Right hindlimb (tissue), 1 donor: ENCODE measurements at places on chromosomes 11 and 22.

DNA sequence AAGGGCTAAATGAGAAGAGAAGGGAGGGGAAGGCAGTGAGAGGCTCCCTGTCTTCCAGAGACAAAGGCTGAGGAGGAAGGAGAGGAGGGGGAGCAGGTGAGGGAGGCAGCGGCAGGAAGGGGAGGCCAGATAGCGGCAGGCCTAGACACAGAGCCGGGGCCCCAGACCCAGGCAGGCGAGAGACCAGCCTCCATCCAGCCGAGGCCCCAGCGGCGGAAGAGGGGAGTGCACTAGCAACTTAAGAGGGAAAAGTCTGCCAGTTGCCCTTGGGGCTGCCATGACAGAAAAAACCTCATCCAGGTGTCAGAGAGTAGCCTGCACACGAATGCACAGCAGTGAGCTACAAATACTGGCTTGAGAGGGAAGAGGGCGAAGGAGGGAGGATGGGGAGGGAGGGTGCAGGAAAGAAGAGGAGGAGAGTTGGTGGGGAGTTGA lies 46.7 kb downstream of the IGLL1 start:
- no peak for DNase-seq

- DNase-seq = no peak
Observed at GRCh38 chr22:48428631-48429371, 1398.9 kb downstream of the BRD1 start.

GRCh38 chr22:40216041-40216756 lies 38.5 kb downstream of the TNRC6B start:
- no peak for DNase-seq

- no peak for DNase-seq
Observed at GRCh38 chr11:60801194-60801593, 16.1 kb downstream of the MS4A10 start.

- DNase-seq = no peak
Observed at GRCh38 chr11:67355794-67356386, 2.5 kb upstream of the POLD4 start.

DNA sequence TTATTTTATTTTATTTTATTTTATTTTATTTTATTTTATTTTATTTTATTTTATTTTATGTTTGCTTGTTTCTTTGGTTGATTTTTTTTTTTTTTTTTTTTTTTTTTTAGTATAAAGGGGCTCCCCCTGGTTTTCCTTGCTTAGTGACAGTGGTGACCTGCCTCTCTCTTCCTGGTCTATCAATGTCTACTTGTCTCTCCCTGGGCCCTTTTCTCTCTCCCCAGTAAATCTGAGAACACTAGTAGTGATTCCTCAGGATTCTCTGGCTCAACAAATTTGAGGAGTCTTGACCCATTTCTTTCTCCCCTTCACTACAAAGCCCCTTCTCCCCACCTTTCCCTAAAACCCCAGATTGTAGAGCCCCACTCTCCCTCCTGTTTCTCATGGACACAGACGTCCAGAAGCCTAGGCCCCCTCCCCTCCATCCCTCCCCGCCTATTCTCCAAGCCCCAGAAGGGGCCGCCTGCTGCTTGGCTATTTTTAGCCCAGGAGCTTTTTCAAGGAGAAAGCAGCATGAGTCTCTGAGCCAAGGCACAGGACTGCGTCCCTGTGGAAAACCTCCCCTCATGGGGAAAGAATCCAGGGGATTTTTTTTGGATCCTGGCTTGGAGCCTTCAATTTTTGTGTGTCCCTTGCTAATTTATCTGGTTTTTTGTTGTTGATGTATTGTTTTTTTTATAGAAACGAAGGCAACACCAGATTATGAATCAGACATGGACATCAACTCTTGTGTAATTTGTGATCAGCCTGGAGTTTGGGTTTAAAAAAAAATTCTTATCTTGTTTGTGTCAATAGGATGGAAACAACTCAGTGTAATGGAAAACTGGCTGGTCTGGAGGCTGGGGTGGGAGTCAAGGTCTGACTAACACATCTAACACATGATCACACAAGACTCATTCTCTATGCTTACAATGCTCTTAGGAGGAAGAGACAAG lies 17.5 kb upstream of the ACCSL start:
- peak; percentile 49 for DNase-seq

DNA sequence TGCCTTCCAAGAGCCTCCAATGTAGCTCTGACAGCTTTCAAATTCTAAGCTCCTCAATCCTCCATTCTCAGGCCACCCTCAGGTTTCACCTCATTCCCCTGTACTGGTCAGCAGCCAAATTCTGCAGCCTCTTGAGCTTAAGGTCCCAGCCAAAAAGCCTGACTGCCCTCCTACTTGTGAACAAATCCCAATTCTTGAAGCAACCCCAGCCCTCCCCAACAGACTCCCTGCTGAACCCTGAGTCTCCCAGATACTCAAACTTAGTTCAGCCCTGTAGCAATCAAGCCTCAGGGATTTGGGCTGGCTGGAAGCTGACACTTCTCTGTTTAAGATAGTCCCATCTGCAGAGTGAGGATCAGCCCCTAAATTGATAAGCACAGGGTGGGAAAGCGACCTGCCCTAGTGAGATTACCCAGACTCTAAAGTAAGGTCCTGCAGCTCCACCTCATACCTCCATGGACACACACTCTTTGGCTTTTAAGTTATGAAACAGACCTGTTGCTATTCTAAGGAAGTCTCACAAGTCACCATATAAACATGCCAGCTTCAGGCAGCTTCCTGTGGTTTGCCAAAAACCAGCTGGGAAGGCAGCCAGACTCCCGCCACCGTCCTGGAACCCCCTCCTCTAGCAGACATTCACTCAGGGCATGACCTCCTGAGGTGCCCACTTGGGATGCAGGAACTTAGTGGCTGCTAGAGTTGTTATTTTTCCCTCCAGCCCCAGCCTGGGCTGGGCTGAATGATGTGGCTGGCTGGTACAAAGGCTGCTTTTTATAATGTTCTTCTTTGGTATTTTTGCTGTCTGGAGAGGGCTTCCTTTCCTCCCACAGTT lies 82.5 kb upstream of the PICALM start:
- DNase-seq = peak; percentile 80

- no peak for DNase-seq
Observed at GRCh38 chr11:34938611-34939010, 22.2 kb downstream of the PDHX start.

- DNase-seq = no peak
Observed at GRCh38 chr22:41526830-41527799, 17.2 kb downstream of the POLR3H start.

- DNase-seq = no peak
Observed at GRCh38 chr11:41845066-41845465, 385.6 kb upstream of the LRRC4C start.

DNA sequence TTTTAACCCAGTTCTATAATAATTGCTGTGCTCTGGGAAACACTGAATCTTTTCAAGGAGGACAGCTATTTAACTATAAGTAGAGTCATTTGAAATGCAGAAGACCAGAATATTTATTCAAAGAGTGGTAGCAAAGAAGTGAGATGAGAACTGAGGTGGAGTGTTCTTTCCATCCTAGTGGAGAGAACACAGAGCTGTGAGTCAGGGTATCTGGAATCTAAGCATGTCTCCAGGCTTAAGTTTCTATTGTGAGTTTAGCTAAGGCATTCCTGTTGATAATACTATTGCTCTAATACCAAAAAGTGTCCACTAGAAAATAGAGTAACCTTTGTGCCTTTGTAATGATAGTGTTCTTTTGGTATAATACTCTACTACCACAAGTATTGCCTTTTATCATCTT lies 32.4 kb downstream of the JAM3 start:
- DNase-seq = no peak

GRCh38 chr11:71324788-71325417 lies 72.5 kb upstream of the SHANK2 start:
- DNase-seq = no peak

DNA sequence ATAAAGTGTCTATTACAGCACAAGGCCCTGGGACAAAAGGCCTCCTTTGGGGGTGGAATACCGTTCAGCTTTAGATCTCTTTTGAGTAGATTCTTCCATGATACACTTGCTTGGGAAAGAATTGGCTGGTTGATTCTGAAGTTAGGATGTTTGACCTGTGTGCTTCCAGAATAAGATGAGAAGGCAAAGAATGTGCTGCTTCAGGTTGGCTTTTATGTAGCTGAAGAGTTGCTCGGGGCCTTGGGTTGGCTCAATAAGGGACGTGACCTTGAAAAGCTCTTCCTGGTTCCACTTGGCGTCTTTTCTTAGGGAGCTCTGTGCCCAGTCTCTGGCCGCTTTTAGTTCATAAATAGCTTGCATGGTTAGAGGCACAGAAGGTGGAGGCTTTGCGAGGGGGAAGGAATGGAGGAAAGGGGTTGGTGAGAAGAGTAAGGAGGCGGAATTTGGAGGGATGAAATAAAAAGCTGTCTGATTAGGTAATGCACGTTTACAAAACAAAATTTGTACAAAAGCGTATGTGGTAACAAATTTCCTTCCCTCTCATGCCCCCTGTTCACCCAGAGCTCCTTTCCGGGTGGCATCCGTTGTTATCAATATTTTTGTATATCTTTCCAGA lies 4.2 kb upstream of the SORL1-AS1 start:
- DNase-seq = no peak

DNA sequence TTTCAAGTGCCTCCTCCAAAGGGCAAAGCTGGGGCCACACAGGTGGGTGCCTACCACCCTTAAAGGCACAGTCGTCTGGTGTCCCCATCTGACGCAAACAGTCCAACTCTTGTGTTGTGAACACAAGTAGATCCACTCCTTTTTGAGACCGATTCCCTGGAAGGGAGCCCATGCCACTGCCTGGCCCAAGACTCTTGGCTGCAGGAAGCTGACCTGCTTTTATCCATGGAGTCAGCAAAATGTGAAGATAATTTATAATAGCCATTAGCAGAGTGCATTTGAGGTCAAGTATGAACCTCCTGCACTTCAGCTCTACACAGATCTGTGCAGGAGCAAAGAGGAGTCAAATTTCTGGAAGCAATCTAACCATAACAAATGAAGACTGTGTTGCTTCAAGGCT lies 68.5 kb downstream of the ADM start:
- no peak for DNase-seq

DNA sequence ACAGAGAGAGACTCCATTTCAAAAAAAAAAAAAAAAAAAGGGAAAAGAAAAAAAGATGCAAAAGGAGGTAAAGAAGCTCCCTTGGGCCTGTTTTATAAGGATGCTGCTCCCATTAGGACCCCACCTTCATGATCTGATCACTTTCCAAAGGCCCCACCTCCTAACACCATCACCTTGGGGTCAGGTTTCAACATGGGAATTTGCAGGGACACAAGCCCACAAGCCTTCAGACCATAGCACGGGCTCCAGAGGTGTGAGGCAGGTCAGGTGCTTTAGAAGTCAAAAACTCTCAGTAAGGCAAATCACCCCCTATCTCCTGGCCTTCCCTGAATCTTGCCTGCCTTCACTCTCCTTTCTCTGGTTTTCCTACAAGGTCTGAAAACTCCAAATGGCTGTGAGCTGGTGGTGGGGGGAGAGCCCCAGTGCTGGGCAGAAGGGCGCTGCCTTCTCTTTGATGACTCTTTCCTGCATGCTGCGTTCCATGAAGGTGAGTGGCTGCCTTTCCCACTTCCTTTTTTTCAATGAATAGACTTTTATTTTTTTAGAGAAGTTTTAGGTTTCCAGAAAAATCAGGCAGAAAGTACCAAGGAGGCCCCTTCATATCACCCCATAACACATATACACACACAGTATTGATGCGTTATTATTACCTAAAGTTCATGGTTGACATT lies 13.2 kb downstream of the ASPHD2 start:
- no peak for DNase-seq

DNA sequence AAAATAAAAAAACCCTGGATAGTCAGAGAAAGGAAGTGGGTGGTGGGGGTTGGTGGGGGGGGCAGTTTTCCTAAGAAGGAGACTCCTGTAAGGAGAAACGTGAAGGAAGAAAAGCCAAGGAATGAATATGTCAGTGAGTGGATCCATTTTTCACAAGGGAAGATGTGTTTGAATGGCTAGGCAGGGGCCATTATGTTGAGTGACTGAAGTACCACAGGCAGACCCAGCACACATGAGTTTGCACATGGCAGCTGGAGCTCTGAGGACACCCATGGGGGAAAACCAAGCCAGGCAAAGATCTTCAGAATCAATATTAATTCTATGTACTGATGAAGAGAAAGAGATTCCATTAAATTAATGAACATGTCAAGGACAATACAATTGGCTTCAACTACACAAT lies 67.6 kb downstream of the CD44 start:
- no peak for DNase-seq

DNA sequence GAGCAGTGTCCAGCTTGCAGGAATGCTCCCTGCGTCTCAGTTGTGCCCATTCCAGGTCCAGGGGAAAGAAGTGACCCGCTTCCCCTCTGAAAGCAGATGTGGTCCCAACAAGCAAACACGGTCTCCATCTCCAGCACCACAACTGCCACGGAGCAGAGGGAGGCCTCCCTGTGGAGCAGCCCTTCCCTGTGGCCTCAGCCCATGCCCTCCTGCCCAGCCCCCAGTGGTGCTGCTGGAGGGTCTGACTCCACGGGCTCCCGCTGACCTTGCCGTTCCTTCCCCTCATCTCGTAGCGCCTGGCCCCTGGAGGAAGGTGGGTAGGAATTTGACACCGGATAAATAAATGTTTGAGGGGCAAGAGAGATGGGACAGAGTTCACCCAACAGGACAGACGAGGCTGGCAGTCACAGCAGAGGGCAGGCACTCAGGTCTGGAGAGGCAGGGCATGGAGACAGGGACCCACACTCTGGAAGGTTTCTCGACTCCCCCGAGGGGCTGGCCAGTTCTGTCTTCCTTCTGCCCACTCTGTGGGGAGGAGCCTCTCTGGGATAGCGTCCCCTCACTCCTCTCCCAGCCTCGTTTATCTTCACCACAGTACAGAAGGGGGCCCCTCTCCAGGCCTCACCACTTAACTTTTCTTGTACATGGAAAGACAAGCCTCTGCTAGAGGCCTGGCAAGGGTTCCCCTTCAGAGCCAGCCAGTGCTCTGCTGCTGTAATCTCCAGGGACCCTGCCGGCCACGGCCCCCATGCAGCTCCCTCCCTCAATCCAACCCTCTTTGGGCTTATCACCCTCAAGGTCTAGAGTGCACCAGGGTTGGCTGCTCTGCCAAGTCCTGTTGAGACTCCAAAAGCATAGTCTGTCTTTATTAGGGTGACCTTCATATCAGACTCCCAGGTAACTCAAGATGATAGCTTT lies 7.5 kb upstream of the ST3GAL4 start:
- DNase-seq = no peak

DNA sequence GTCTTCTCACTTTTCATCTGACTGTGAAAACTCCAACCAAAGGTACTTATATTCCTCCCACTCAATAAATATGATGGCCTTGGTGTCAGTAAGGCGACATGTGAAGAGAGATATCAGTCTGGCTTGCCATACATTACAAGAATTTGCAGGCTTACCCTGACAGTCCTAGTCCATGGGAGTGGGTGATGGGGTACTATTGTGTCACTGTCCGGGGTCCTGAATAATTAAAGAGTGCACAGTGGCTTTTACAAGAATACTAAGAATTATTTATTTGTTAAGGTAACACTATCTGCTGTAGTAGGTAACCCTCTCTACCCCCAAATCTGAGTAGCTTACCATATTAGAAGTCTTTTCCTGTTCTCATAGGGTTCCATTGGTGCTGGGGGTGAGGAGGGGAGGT lies 23.1 kb upstream of the IZUMO1R start:
- DNase-seq = no peak
